ENCODE measurements at places on chromosomes 1 and 21.

- no peak for DNase-seq
Measured at GRCh38 chr1:22039594-22040285, 12.8 kb upstream of the CDC42 start.

GRCh38 chr1:234250747-234251146 is 122.5 kb upstream of the COA6 start:
- DNase-seq = no peak

DNA sequence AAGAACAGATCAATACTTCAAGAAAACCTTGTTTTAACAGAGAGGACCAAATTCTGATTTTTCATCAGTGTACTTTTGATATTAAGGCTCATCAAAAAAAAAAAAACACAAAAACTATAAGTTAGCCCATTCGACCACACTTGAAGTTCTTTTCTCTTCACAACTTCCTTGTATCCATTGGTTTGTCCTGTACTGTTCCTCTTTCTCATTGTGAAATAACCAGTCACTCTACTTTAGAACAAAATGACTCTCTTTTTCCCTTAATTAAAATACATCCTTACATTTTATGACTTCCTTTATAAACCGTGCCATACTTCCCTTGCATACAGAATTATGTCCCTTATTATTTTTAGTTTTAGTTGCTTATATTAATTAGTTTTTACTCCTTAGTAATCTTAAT is 8.4 kb downstream of the QSOX1 start:
- DNase-seq = no peak

- no peak for DNase-seq
Measured at GRCh38 chr1:58266242-58266641, 280.3 kb downstream of the OMA1 start.

- no peak for DNase-seq
Measured at GRCh38 chr21:42632771-42633690, 20.4 kb upstream of the PDE9A start.

DNA sequence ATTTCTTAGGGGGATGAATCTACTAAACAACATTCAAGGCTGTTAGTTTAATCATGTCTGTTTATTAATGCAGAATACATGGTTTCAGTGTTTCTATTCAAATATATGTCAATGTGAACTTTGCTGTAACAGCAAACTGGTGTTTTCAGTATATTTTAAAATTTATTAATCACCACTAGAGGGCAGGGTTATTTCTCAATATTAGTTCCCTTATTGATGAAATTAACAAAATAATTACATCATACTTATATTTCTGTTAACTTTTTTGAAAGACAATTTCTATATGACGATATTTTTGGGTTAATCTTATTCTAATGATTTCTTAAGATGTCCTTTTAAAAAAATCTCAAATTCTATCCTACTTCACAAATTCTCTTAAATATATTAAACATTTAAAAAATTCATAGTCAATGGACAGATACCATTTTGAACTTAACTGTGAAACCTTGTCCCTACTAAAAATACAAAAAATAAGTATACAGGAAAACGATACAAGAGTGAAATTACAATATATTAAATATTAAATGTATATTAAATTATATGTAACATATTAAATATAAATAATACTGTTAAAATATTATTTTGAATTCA is 1034.1 kb upstream of the PRMT6 start:
- DNase-seq = no peak

DNA sequence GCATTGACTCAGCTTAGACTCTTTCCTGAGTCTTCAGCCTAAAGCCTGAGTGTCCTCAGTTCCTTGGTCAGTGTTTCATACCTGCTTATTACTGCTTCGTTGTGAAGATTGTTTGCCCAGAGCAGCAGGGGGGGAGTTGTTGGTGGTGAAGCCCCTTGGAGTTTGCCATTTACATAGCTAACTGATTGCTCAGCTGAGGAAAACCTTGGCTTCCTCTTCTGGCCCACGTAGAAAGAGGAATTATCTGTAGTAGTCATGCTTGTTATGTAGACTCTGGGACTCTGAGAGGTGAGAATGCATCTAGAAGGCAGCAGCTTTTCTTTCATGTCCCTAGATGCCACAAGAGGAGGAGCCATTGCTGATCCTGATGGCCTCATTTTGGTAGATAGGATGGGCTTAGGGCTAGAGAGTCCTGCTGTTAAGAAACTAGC is 125.9 kb downstream of the MAST2 start:
- no peak for DNase-seq

DNA sequence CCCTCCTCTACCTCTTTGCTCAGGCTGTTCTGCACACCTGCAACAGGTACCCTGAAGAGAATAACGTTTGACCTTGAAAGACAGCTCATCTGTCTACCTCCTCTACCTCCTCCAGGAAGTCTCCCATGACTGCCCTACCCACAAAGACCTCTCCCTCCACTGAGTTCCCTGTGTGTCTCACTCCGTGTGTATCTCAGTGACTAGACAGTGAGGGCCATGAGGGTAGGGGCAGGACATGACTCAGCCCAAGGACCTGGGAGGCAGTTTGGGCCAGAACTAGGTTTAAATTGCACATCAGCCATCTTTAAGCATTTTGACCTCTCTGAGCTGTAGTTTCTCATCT is 32.0 kb upstream of the LRP8 start:
- no peak for DNase-seq

- no peak for DNase-seq
Measured at GRCh38 chr1:194014014-194014413, 827.6 kb upstream of the B3GALT2 start.

DNA sequence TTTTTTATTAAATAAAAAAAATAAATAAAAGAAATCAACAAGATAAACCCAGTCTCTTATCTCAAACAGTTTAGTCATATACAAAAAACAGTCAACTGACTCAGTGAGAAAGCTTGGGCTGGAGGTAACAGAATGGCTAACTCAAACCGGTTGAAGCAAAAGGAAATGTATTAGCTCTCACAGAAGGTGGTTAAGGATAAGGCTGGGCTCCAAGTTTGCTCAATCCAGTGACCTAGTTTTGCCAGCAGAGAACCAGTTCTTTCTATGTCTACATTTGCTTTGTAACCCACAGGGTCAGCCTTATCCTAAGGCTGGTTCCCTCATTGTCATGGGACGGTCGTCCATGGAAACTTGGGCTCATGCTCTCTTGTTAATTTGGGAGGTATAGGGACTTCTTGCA is 144.5 kb upstream of the L1TD1 start:
- no peak for DNase-seq

GRCh38 chr1:1539310-1540089 is 924 bp downstream of the TMEM240 start:
- no peak for DNase-seq

DNA sequence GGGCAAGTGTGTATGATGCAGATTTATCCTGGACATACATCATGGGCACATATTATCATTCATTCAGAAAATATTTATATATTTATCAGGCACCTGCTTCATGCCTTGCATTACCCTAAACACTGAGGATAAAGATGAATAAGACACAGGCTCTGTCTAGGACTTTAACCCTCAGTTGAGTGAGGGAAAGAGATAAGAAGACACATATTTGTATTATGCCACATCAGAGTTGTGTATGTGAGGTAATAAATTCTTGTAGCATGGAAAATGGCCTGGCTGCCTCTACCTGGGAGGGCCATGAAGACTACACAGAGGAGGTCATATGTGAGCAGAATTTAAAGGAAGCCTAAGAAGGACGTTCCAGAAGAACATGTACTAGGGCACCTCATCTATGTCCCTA is 275.8 kb upstream of the ST6GALNAC5 start:
- no peak for DNase-seq

DNA sequence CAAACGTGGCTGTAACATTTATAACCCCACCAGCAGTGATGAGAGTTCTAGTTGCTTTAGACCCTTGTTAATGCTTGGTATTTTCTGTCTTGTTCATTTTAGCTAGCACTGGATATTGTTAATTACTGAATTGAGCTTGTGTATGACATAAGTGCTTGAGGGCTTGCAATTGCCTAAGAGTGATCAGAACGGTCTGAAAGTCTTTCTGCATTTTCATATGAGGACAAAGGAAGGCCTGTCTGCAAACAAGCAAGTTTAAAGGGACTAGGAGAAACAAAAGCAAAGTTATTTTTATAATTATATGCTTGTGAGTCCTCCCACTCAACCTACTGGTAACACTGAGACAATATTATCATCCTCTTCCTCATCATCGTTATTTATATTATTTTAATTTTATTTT is 305.5 kb upstream of the DUSP10 start:
- no peak for DNase-seq

DNA sequence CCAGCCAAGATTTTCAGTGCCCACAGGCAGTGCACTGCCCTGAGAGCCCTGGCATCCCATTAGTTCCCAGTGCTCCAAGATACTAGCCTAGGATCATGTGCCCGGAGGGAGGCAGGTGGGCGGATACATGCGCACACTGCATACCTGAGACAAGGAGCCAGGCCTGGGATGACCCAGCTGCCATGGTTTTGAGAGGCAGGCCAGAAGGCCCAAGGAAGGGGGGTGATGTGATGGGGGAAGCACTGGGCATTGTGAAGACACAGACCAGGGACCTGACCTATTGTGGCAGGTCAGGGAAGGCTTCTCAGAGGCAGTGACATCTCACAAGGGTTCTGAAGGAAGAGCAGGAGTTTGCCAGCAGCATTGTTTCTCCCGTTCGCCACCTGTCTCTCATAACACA is 3.6 kb downstream of the ZC3H12A start:
- DNase-seq = no peak

- no peak for DNase-seq
Measured at GRCh38 chr1:12405325-12406210, 175.7 kb downstream of the VPS13D start.

DNA sequence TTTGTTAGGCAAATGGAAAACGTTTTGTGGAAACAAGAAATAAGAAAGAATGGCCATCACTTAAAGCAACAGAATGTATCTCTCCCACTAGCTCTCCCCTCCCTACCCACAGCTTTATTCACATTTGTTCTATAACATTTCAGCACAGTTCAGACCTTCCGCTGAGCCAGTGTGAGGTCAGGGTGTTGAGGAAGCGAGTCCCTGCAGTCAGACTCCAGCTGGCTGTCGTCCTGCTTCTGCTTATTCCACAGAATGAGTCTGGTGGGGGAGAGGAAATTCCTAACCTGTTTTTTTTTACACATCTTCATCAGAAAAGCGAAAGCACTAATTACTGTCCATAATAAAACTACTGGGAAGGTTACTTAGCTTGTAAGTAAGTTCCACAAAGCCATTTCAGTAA is 39.0 kb downstream of the MRPL39 start:
- DNase-seq = no peak

DNA sequence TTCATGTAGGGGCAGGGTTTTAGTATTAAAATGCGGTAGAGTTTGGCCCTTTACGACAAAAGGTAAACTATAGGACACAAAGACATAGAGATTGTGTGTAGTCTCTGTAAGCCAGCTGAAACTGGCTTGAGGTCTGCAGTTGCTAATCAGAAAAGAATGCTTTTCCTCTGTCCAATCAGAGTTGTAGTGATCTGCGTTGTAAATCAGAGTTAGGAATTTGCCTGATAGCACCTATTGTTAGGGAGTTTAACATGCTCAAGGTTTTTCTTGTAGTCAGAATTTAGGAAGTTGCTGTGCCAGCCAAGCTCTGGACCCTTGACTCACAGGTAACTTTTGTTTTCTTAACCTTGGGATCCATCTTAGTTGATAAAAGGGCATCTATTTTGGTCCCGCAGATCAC is 61.2 kb upstream of the VTCN1 start:
- no peak for DNase-seq

DNA sequence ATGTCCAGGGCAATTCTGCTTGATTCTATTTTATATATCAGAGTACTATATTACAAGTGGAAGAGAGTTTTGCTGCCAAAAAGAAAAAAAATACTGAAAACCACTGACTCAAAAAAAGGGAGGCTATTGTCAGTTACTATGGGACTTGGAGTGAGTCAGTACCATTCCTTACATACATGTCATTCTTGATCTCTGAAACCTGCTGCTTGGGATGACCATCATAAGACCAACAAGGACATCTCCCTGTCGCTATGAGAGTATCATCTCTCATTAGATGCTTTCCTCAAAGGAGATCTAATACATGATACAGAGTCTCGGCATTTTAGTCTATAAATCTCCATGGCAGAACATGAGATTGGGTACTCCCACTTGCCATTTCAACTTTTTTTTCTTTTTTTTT is 11.8 kb upstream of the INPP5B start:
- DNase-seq = no peak
